ENCODE measurements at places on chromosomes 5 and 9.

DNA sequence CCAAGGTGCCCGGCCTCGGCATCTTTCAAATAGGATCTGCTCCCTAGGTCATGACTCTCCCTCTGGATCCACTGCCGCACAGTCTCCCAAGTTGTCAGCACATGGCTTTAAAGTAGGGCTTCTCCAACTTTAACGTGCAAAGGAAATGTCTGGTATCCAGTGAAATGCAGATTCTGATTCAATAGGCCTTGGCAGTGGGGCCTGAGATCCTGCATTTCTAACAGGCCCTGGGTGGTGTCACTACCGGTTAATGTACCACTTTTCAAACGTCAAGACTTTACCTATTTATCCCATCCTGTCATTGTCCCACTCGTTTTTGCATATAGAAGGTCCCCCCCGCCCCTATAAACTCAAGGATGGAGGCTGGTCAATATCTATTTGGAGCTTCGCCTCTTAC, 137.6 kb upstream of the ZNF618 start:
- no peak for DNase-seq

DNA sequence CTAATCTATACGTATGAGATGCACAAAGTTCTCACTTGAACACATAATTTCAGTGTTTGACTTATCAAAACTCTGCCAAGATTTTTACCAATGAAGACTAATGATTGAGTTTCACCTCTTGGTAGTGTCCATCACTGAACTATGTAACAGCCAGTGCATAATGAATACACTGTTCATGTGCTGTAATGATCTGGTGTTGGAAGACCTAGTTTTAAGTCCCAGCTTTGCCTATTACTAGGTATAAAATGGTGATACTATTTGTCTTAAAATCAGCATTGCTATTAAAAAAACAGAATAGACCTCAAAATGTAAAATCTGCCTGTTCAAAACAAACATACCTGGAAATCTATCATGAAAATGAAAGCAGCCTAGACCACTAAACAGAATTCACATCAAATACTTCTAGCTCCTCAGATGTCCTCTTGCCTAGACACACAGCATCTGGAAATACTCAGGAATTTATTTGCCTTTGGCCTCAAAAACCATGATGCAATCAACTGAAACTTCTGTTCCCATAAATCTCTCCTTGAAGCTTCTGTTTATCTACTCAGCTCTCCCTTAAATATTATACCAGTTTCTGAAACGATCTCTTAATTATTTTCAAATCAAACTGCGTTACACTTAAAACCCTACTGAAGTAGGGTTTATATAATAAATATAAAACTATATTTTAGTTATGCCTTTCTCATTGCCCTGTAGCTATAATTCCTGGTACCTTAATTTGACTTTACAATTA, 38.1 kb downstream of the MRPS27 start:
- DNase-seq, result peak; percentile 68

DNA sequence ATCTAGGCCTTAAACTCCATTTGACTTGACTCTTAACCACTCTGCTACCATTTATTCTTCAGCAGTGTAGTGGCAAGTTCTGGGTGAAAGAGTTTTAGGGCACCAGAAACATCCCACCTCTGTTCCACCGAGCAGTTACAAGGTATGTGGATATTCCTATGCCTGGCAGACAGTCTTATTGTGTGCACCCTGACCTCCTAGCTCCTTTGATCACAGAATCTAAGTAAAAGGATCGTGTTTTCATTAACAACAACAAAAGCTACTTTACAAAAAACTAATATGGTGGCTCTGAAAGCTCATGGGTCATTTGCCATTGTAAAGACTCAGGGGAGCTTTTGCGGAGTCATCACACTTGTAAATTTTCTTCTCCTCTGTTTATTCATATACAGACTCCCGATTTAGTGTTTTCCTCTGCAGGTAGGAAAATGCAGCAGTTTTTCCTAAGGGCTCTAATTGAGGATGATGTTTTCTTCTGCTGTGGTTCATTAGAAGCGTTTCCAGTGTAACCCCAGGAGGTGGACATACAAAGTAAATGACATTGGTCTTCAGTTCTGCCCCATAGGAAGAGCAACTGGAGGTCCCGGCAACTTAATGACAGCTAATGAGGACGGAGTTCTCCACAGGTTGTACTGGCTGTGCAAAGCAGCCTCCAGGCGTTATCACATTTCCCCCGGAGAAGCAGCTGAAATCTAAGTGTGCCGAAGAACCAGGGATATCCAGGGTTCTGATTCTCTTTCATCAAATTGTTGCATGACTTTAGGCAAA, 78.2 kb downstream of the ATP10B start:
- DNase-seq, result no peak

- DNase-seq, result no peak
Measured at GRCh38 chr5:76801159-76801802, 17.5 kb upstream of the F2RL1 start.

DNA sequence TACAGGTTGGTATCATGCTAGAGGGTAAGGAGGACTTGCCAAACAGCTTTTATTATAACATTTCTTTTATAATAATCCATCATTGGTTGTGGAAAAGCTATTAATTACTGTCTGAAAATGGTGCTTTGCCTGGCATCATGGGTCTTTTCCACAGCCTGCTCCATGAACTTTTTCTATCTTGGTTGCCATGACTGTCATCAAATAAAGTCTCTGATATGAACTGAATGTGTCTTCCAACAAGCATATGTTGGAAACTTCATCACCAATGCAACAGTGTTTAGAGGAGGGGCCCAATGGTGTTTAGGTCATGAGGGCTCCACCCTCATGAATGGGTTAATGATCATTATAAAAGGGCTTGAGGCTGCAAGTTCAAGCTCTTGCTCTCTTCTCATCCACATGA, 81.0 kb downstream of the FREM1 start:
- DNase-seq, result no peak

GRCh38 chr5:162325143-162325727, 257.7 kb downstream of the GABRG2 start:
- DNase-seq, result no peak

GRCh38 chr5:93421468-93421867, 159.6 kb downstream of the NR2F1-AS1 start:
- no peak for DNase-seq

DNA sequence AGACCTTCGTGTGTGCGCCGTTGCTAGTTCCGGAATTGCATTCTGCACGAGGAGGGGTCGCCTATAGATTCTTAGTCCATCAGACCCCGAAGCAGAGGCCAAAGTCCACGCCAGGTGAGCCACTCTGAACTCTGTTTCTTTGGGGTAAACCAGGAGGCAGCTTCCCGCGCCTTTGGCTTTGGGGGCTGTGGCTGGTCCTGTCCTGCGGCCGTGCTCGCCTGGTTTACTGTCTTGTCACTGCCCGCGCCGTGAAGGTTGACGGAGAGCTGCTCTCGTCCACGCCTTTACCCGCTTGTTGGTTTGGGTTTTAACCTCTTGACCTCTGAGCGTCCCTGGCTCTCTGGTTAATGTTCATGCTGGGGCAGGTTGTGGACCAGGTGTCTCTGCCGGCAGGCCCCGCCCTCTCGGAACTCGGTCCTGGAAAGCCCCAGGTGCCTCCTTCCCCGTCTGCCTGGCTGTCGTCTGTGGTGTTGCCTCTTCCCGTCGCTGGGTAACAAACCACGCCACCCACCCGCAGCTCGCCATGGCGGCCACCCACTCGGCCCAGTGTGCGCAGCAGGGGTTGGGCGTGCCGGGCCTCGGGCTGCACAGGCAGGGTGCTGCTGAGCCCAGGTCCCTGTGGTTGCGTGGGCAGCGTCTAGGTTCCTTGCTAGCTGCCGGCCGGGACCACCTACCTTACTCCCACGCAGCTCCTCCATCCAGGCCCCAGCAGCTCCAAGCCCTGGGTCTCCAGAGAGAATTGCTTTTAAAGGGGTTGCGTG, 44.6 kb upstream of the CACNA1B start:
- DNase-seq, result no peak

GRCh38 chr5:1933364-1934055, 50.8 kb upstream of the IRX4 start:
- no peak for DNase-seq

DNA sequence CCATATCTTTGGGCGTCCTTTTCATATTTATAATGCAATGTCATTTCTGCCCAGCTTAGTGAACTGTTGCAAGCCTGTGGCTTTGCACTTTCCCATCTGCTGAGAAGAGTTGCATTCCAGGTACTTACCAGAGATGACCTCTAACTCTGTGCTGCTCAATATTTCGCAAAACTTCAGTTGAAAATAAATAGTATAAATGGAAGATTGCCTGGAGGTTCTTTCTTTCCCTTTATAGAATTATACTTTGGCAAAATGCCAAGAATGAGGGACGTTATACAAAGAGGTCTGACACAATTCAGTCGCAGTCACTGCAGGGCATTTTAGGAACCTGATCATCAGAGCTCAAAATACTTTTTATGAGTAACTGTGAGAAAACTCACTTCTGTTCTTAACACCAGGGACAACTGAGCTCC, 18.9 kb upstream of the VLDLR start:
- no peak for DNase-seq

GRCh38 chr5:122435761-122436160, 123.7 kb downstream of the SNCAIP start:
- DNase-seq, result no peak

- DNase-seq, result no peak
Measured at GRCh38 chr9:134243778-134244467, 79.6 kb upstream of the RNU6ATAC start.

GRCh38 chr9:89528540-89528939, 30.6 kb upstream of the SEMA4D start:
- no peak for DNase-seq

DNA sequence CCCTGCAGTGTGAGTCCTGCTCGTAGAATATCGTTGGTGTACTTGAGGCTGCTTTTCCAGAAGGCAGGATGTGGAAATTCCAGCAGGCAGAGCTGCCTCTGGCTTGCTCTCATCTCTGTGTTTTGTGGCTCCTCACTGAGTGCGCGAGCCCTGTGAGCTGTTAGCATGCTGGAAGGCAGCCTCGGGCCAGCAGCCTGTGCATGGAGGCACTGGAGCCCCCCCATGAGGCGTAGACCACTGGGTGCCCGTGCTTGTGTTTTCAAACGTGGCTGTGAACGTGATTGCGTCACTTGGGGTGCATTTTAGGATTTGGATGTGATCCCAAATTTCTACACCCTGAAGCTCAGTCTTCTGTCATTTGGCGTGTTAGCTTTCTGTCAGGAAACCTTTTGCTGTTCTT, 3.2 kb downstream of the WDR5 start:
- DNase-seq, result no peak

DNA sequence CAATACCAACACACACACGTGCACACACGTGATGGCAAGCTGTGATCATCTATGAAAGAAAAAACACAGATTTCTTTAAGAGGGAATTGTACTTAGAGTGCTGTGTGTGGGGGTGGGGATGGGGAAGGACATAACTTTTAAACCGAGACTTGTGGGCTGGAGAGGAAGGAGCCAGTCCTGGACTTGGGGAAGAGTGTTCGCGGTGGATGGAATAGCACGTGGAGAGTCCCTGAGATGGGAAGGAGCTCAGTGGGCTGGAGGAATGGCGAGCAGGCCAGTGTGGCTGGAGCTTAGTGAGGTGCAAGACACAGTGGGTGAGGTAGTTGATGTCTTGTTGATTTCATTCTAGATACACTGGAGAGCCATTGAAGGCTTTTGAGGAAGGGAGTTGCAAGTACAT, 78.5 kb downstream of the RGS3 start:
- no peak for DNase-seq

GRCh38 chr9:110538647-110539041, 40.9 kb downstream of the SVEP1 start:
- no peak for DNase-seq

- DNase-seq, result no peak
Measured at GRCh38 chr9:113356686-113357292, 7.4 kb downstream of the BSPRY start.

- no peak for DNase-seq
Measured at GRCh38 chr9:26077860-26078259, 399.6 kb upstream of the TUSC1 start.

- DNase-seq, result no peak
Measured at GRCh38 chr9:12403721-12404120, 289.5 kb upstream of the TYRP1 start.

- no peak for DNase-seq
Measured at GRCh38 chr5:77758141-77758938, 17.8 kb downstream of the TBCA start.

GRCh38 chr5:34415559-34416198, 240.4 kb upstream of the RAI14 start:
- DNase-seq, result no peak

DNA sequence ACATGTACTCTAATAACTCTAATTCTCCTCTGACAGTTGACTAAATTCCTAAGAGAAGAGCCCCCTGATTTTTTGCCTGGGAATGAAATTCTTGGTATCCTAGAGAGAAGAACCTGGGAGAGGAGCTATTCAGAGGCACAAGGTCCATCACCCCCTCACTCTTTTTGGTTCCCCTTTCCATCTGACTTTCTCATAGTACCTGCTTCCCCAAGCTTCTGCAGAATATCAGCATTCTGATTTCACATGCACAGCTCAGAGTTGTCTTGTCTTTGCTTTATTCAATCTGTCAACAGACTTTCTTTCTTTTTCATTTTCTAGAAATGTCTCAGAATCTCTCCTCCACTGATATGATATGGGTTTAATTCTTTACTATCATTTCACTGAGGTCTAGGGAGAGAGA, 141.5 kb upstream of the FBXL17 start:
- no peak for DNase-seq

DNA sequence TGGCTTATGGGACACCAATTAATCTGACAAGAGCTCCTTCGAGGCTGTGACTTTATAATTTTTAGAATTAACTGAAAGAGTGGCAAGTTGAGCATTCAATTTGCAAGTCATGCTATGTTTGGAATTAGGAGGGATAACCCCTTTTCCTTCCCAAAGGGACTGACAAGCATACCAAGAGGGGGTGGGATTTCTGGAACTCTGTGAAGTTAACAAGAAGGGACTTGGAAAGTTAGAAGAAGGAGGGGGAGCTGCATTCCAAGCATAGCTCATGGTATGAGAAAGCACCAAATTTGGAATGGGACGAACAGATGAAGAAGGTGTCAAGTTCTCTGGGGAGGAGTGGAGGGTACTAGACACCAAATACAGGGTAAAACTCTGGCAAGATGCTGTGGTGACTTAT, 8.9 kb upstream of the PALM2AKAP2 start:
- peak; percentile 62 for DNase-seq

DNA sequence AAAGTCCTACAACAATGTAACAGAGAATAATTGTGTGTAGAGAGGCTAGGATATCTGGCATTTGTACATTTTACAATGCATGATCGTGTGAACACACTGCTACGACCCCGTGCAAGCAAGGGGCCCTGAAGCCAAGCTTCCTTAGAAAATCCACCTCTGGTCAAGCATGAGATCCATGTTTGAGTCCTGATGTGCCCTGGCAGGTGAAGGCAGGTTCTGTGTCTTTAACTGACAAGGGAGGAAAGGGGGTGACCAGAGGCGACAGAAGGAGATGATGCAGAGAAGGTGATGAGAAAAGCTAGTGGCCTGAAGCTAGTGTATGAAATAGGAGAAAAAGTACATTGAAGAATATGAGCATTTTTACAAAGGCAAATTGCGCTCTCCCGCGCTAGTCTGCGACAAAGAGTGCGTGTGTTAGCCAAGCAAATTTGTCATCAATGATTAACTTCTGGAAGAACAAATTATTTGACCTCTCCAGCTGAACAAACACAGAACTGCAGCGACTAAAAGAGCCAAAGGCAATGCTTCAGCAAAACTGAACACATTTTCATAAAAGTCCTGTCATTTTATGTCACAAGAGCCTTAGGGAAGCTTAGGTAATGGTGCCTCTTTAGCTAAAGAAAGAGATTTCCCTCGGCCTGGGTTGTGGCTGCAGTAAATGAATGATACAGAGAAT, 101.7 kb upstream of the DAPK1 start:
- no peak for DNase-seq

- no peak for DNase-seq
Measured at GRCh38 chr9:70580606-70581195, 166.2 kb upstream of the KLF9 start.

All from HFF-Myc (cell line).